BJ (cell line): ENCODE measurements at places on chromosomes 13 and 19. TPM values are rescaled to one million over a fixed set of nuclear protein-coding genes. Genes with fewer than 3 reads are reported as not detected.

Gene COX6B1
- polyA plus RNA-seq = 463 and 510 TPM in 2 replicates

DNA sequence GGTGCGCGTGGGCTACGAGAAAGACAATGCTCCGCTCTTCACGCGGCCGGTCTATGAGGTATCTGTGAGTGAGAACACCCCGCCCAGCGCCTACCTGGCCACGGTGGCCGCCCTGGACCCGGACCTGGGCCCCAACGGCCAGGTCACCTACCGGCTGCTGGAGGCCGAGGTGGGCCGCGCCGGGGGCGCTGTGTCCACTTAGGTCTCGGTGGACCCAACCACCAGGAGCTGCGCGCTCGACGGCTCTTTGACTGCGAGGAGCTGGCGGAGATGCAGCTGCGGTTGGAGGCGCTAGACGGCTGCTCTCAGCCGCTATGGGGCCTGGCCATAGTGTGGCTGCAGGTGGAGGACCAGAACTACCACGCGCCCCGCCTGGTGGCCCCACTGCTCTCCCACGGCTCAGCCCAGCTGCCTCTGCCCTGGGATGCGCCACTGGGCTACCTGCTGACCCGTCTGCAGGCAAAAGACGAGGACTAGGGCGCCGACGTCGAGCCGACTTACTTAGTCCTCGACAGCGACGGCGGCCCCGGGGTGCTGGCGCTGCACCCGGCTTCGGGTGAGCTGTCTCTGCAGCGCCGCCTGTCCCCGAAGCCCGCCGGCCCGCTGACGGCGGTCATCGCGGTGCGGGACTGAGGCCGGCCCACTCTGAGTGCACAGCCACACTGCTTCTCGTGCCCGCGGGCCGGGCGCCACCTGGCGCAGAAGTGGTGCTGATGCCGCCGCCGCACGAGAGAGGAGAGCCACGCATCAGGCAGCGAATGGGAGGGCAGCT lies 173.0 kb downstream of the OLFM4 start:
- no peak for DNase-seq

DNA sequence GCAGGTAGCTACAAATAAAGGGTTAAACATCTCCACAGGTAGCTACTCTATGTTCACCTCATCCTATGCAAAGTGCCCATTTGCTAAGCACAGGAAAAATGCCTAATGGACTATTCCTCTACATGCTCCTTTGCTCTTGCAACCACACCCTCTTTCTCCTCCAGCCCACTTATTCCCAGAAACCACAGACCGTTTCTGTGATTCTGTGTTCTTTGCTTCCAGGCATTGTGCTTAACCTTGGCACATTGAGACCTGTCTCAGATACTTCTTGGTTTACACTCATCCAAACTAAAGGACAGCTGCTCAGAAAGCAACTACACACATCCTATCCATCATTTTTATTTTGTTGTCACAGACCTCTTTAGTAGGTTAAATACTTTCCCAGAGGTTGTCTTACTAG lies 785.0 kb upstream of the MIR17HG start:
- no peak for DNase-seq

GRCh38 chr13:114134111-114134943 lies 1.9 kb upstream of the RASA3 start:
- no peak for DNase-seq

- no peak for DNase-seq
These were observed 12.0 kb downstream of the ACTL9 start for GRCh38 chr19:8686549-8686948.

DNA sequence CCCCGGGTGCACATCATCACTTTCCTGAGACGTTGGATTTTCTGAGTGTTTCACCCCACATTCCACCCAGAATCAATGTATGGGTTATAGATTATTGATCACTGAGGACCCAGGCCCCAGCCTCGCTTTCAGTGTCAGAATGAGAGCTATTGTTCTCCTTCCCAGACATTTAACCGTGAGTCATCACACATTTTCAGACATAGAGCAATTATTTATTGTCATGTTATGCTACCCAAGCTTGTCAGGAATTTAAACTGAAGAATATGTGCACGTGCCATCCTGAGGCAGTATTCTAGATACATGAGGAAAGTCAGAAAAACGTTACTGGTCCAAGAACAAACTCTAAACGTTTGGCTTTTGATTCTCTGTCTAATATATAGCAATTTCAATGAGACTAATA lies 276.6 kb upstream of the ZNF507 start:
- DNase-seq = no peak
